Stimulated activated CD4-positive, alpha-beta T cell treated with anti-CD3 and anti-CD28 coated beads, TNF-alpha, amount 100 ng/mL, for 24 hours (primary cell): ENCODE measurements at places on chromosomes 7 and 10.

GRCh38 chr10:23362879-23363792, 18.5 kb upstream of the C10orf67 start:
- no peak for DNase-seq

- DNase-seq, result no peak
Measured at GRCh38 chr7:97450516-97450915, 281.4 kb upstream of the TAC1 start.

- DNase-seq, result no peak
Measured at GRCh38 chr7:98346515-98347069, 54.3 kb downstream of the BAIAP2L1 start.

DNA sequence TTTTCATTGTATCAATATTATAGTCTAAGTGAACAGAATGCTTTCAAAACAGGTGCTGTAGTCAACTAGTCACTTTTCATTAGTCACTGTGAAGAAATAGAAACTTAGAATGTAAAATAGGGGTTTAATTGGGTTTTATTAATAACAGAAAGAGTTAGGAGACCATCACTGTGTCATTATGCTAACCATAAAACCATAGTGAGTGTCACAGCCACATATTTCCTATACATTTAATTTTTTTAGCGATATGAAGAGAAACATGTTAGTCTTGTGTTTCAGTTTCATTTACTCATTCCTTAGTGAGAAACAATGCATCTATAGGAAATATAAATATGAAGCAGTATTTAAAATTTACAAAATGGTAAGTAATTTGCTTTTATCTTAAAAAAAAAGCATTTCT, 22.2 kb downstream of the SPAG6 start:
- DNase-seq, result no peak

DNA sequence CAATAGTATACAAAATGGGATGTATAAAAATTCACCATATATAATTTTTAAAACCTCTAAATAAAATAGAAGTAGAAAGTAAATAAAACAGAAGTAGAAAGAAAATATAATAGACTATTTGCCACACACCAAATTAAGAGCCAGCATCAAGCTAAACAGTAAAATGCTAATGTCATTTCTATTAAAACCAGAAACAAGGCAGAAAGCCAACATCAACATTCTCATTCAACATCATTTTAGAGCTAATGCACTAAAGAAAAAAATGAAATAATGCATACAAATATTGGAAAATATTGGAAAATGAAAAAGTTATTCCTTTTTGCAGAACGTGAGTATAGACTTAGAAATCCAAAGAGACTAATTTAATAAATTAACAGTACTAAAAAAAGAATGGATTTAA, 23.4 kb upstream of the RELN start:
- no peak for DNase-seq
